Sigmoid colon (tissue), 7 donors: ENCODE measurements at places on chromosomes 16 and 17. TPM values are rescaled to one million over a fixed set of nuclear protein-coding genes. Genes with fewer than 3 reads are reported as not detected.

ACD gene
- 13.9 TPM for total RNA-seq

GRCh38 chr16:78574571-78574970 lies 475.1 kb downstream of the WWOX start:
- H3K27ac ChIP-seq = no peak overlapping the region
- no peak overlapping the region for H3K4me3 ChIP-seq
- no peaks in the 10 kb centered on the region for H3K4me1 ChIP-seq
- H3K36me3 ChIP-seq = no peaks in the 10 kb centered on the region

- H3K4me1 ChIP-seq = no peaks in the 10 kb centered on the region
- no peaks in the 10 kb centered on the region for H3K27me3 ChIP-seq
- H3K4me3 ChIP-seq = no peak overlapping the region
- H3K36me3 ChIP-seq = no peaks in the 10 kb centered on the region
Measured at GRCh38 chr16:12419987-12420386, 383.7 kb downstream of the CPPED1 start.

GRCh38 chr16:31474173-31474714 lies 2.3 kb downstream of the TGFB1I1 start:
- H3K27ac ChIP-seq = peak overlapping the region; percentile 99
- DNase-seq = no peak
- H3K4me1 ChIP-seq = peaks cover 62% of the 10 kb centered on the region
- H3K27me3 ChIP-seq = no peaks in the 10 kb centered on the region
- no peak overlapping the region for H3K4me3 ChIP-seq

PGS1 gene
- total RNA-seq = 29.3 TPM

DNA sequence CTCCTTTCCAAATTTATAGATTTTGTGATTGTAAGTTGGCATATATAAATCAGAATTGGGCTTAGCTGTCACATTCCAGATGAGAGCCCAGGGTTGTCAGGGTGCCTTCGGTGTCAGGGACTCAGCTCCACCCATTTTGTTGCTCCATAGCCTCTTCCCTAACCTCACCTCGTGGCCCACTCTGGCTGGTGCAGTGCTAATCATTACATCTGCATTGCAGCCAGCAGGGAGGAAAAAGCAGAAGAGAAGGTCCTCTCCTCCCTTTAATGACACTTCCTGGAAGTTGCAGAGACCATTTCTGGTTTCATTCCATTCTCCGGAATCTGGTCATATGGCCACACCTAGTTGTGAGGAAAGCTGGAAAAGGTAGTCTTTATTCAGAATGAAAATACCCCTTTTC lies 113.3 kb downstream of the CCT6B start:
- DNase-seq = no peak
- no peaks in the 10 kb centered on the region for H3K4me1 ChIP-seq
- H3K27me3 ChIP-seq = no peaks in the 10 kb centered on the region
- no peak overlapping the region for H3K4me3 ChIP-seq
- H3K27ac ChIP-seq = no peak overlapping the region

DNA sequence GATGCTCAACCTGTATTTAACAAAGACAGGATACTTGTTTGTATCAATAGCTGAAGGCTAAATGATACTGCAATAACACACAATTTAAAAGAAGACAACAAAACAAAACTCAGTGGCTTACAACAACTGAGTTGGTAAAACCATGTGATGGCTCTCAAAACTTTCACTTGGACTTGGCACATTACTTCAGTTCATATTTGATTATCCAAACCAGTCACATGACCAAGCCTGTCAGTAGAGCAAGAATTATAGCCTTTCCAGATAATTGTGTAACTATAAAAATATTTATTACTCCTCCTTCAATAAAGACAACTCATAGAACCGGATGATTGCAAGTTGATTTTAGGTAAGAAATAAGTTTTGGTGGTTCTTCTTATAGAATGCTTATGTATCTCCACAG lies 56.8 kb downstream of the NQO1 start:
- H3K4me1 ChIP-seq = peaks cover 8% of the 10 kb centered on the region
- H3K27me3 ChIP-seq = no peaks in the 10 kb centered on the region
- no peak for DNase-seq
- peaks cover 15% of the 10 kb centered on the region for H3K36me3 ChIP-seq

ABCA6 gene
- total RNA-seq = 111 TPM

- H3K4me3 ChIP-seq = no peak overlapping the region
- DNase-seq = peak; percentile 73
- no peaks in the 10 kb centered on the region for H3K36me3 ChIP-seq
- H3K27me3 ChIP-seq = no peaks in the 10 kb centered on the region
- H3K4me1 ChIP-seq = peaks cover 36% of the 10 kb centered on the region
- H3K27ac ChIP-seq = no peak overlapping the region
Measured at GRCh38 chr17:35804658-35805192, 4.6 kb upstream of the TAF15 start.

DNA sequence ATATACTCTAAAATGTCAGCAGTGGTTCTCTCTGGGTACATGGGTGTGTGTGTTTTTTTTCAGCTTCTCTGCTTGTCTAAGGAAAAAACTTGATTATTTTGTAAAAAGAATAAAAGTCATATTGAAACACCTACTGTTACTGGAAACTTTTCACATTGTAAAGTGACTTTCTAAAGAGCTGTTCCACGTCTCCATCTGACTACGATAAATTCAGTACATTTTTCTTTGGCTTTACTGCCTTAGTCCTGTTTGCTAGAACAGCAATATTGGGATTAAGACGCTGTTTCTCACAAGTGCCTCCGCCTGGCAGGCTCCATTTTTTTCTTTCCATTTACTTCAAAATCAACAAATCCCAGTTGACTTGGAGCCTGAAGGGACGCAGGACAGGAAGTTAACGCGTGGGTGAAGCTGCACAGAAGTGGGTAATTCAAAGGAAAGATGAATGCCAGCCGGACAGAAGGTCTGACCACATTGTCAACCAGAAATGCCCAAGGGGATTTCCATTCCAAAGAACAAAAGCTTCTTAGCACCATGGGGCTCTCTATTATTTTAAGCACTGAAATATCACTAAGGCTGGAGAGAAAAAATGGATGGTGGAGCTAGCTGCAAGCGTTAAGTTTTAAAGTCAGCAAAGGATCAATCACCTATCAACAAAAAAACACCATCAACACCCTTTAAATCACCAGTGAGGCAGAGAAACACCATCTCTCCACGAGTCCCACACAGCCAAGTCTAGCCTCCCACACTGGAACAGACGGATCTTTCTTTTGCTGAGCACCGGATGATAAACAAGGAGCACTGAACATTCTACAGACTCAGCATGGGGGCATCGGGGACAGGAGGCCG lies 8.4 kb downstream of the GLOD4 start:
- peaks cover 10% of the 10 kb centered on the region for H3K36me3 ChIP-seq
- no peak overlapping the region for H3K27ac ChIP-seq
- no peak for DNase-seq
- no peak overlapping the region for H3K4me3 ChIP-seq
- H3K27me3 ChIP-seq = no peaks in the 10 kb centered on the region

EXOC3L1 gene
- total RNA-seq = 4.4 TPM

ZNF750 gene
- not detected for total RNA-seq

- H3K27ac ChIP-seq = no peak overlapping the region
- no peaks in the 10 kb centered on the region for H3K4me1 ChIP-seq
- H3K36me3 ChIP-seq = no peaks in the 10 kb centered on the region
- H3K4me3 ChIP-seq = no peak overlapping the region
Measured at GRCh38 chr16:1052721-1053120, 19.8 kb upstream of the SSTR5 start.

GRCh38 chr16:15979801-15980200 lies 30.4 kb downstream of the ABCC1 start:
- no peaks in the 10 kb centered on the region for H3K27me3 ChIP-seq
- H3K4me3 ChIP-seq = no peak overlapping the region

SRCIN1 gene
- total RNA-seq = 2.1 TPM

DNA sequence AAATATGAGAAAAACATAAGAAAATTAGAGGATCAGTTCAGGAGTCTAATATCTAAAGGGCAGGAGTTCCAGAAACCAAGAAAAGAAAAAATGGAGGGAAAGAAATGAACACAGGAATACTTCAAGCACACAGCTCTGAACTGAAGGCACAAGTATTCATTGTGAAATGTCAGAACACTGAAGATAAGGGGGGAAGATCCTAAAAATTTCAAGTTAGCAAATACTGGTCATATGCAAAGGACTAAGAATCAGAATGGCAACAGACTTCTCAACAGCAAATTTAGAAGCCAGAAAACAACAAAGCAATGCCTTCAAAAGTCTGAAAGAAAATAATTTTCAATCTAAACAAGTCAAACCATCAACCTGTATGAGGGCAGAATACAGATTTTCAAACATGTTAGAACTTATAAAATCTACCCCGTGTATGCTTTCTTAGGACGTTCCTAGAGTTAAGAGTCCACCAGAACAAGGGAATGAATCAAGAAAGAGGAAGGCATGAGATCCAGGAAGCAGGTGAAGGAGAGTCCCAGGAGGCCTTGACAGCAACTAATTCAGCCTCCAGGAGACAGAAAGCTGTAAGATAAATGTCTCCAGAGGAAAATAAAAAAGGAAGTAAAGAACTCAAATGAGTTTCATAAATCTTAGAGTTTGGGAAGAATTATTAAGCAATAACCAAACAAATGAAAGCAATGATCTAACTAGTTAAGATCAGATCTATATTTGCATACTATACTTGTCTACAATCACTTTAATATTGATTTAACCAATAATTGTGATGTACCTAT lies 2.8 kb downstream of the BRD7 start:
- peaks cover 36% of the 10 kb centered on the region for H3K4me1 ChIP-seq
- no peak for DNase-seq
- peaks cover 16% of the 10 kb centered on the region for H3K36me3 ChIP-seq
- no peak overlapping the region for H3K4me3 ChIP-seq
- H3K27me3 ChIP-seq = no peaks in the 10 kb centered on the region

DNA sequence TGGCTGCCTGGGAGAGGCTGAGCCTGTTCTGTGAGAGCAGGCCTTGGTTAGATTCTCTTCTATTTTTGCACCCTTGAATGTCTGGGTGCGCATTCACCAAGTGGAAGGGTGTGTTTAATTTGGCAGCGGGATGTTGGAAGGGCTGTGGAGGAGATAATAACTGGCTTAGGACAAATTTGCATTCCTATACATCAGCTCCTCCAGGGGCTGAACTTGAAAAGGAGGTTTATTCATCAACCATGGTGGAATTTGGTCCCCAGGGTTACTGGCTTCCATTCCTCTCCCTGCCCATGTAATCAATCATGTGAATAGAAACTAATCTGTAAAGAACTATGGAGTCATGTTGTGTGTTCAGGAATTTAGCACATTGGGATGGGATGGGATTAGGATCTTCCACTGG lies 100.2 kb upstream of the FOXF1 start:
- H3K27ac ChIP-seq = no peak overlapping the region
- no peaks in the 10 kb centered on the region for H3K27me3 ChIP-seq
- no peak overlapping the region for H3K4me3 ChIP-seq
- no peak for DNase-seq
- H3K4me1 ChIP-seq = peaks cover 26% of the 10 kb centered on the region
- no peaks in the 10 kb centered on the region for H3K36me3 ChIP-seq

DNA sequence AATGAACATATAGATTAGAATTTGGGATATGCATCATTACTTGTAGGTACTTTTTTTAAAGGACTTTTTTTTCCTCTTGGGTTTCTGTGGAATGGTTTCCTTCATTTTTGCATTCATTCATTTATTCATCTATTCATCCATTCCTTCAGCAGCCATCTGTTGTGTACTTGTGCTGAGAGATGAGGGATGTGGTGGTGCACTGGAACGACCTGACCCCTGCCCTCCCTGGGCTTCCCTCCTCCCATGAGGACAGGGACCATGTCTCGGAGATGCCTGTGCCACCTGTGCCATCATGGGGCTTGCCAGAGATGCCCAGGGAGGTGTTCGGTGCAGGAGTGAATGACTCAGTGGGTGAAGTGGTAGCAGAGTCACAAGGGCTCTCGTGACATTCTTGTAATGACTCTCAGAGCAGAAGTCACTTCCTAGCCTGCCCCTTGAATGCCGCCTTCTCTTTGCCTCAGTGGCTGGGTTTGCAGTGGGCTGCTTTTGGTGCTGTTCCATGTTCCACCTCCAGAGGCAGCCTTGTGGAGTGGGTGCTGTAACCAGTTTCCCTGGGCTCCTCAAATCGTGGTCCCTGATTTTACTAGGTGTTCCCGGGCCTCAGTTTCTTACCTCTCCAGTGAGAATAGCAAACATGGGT lies 43.9 kb downstream of the CLEC16A start:
- H3K27me3 ChIP-seq = no peaks in the 10 kb centered on the region
- H3K36me3 ChIP-seq = no peaks in the 10 kb centered on the region
- no peak overlapping the region for H3K4me3 ChIP-seq
- H3K4me1 ChIP-seq = peaks cover 9% of the 10 kb centered on the region

CPNE7 gene
- not detected for total RNA-seq

DNA sequence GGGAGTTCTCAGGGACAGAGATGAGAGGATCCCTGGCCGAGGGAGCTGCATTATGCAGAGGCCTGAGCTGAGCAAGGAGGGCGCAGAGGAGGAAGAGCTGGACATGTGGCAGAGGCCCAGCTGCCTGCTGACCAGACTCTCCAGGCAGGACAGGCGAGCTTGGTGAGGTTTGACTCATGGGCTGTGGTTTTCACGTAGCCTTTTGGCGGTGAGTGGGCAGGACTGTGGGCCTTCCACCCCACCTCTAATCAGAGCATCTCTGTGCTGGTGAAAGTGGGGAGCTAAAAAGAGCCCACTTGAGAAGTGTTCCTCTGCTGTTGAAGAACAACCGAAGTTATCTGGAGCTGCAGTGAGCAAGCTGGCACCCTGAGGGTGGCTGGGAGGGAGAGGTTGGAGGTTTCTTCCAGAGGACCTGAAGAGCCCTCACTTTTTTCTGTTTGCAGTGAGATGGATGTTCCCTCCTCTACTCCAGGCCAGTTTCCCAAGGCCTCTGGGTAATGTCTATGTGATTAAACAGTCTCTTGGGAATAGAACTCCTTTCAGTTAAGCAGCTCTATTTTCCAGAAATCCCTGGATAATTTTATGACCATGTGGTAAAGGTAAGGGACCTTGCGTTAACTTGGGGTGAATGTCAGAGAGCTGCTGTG lies 11.9 kb downstream of the EPN2 start:
- H3K36me3 ChIP-seq = no peaks in the 10 kb centered on the region
- DNase-seq = peak; percentile 83
- no peak overlapping the region for H3K4me3 ChIP-seq
- peak overlapping the region; percentile 80 for H3K27ac ChIP-seq
- H3K27me3 ChIP-seq = no peaks in the 10 kb centered on the region

- no peak for DNase-seq
- peak overlapping the region; percentile 59 for H3K27ac ChIP-seq
- H3K36me3 ChIP-seq = no peaks in the 10 kb centered on the region
Measured at GRCh38 chr17:21034340-21035235, 8.2 kb downstream of the USP22 start.

- H3K27ac ChIP-seq = peak overlapping the region; percentile 45
- H3K4me1 ChIP-seq = no peaks in the 10 kb centered on the region
- no peak for DNase-seq
- peak overlapping the region; percentile 19 for H3K4me3 ChIP-seq
- peaks cover 12% of the 10 kb centered on the region for H3K27me3 ChIP-seq
Measured at GRCh38 chr17:7130621-7131422, 16.2 kb upstream of the ASGR2 start.

ANKS4B gene
- total RNA-seq = 0.28 TPM

IL17C gene
- not detected for total RNA-seq

GRCh38 chr17:66915204-66915611 lies 49.3 kb upstream of the CACNG4 start:
- H3K4me1 ChIP-seq = no peaks in the 10 kb centered on the region
- H3K4me3 ChIP-seq = no peak overlapping the region
- H3K27ac ChIP-seq = no peak overlapping the region
- H3K36me3 ChIP-seq = no peaks in the 10 kb centered on the region

GRCh38 chr17:73268582-73269328 lies 7.1 kb upstream of the CPSF4L start:
- H3K4me1 ChIP-seq = no peaks in the 10 kb centered on the region
- DNase-seq = no peak
- no peak overlapping the region for H3K4me3 ChIP-seq
- no peak overlapping the region for H3K27ac ChIP-seq
- no peaks in the 10 kb centered on the region for H3K27me3 ChIP-seq

GRCh38 chr16:84672276-84673202 lies 24.2 kb downstream of the KLHL36 start:
- no peak overlapping the region for H3K27ac ChIP-seq
- H3K36me3 ChIP-seq = no peaks in the 10 kb centered on the region
- H3K4me3 ChIP-seq = no peak overlapping the region
- no peaks in the 10 kb centered on the region for H3K4me1 ChIP-seq
- DNase-seq = peak; percentile 89
